ENCODE measurements at places on chromosomes 4 and X.

DNA sequence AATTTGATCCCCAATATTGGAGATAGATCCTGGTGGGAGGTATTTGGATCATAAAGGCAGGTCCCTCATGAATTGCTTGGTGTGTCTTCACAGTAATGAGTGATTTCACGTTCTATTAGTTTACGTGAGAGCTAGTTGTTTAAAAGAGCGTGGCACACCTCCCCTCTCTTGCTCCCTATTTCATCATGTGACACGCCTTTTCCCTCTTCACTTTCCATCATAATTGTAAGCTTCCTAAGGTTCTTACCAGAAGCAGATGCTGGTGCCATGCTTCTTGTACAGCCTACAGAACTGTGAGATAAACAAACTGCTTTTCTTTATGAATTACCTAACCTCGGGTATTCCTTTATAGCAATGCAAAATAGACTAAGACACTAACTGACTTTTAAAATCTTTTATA lies 34.0 kb upstream of the FMR1 start:
- ATAC-seq: no peak

GRCh38 chr4:10981096-10981495 lies 296.5 kb upstream of the CLNK start:
- ATAC-seq: no peak

- no peak for ATAC-seq
Observed at GRCh38 chr4:138475116-138475515, 233.0 kb upstream of the SLC7A11 start.

DNA sequence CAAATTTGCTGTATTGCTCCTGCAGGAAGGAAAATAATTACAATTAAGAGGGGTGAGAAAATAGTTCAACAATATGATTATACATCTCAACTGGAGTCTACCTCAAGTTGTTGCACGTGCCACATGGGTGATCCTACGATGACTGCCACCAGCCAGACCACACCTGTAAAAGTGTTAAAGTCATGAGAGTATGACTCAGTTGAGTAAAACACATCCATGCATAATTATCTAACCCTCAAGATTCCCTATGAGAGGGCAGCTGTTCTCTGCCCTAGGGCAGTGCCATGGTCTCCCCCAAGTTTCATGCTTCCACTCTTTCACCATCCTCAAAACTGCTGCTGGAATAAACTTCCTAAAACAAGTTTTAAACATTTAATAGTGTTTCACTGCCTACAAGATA lies 44.1 kb downstream of the QRFPR start:
- ATAC-seq: no peak

GRCh38 chr4:112521123-112522023 lies 5.4 kb upstream of the NEUROG2 start:
- no peak for ATAC-seq

All from stimulated activated memory B cell treated with anti-CD40 and anti-IgM and Interleukin-4, amounts not matched to agents 10 μg/mL and 1 μg/mL and 100 μg/mL, for 72 hours (primary cell).